Mucosa of gallbladder (tissue), 1 donor: ENCODE measurements at places on chromosomes 4 and X.
A peak's percentile ranks its signal among the peaks of the same experiment; 100 is the strongest.

DNA sequence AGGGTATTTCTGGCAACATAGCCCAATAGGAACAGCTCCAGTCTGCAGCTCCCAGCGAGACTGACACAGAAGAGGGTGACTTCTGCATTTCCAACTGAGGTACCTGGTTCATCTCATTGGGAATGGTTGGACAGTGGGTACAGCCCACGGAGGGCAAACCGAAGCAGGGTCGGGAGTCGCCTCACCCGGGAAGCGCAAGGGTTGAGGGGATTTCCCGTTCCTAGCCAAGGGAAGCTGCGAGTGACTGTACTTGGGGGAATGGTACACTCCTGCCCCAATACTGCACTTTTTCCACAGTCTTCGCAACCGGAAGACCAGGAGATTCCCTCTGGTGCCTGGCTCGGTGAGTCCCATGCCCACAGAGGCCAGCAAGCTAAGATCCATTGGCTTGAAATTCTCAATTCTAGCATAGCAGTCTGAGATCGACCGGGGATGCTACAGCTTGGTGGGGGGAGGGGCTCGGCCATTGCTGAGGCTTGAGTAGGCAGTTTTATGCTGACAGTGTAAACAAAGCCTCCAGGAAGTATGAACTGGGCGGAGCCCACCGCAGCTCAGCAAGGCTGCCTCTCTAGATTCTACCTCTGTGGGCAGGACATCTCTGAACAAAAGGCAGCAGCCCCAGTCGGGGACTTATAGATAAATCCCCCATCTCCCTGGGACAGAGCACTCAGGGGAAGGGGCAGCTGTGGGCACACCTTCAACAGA, 14.0 kb upstream of the ADAD1 start:
- DNase-seq = no peak

DNA sequence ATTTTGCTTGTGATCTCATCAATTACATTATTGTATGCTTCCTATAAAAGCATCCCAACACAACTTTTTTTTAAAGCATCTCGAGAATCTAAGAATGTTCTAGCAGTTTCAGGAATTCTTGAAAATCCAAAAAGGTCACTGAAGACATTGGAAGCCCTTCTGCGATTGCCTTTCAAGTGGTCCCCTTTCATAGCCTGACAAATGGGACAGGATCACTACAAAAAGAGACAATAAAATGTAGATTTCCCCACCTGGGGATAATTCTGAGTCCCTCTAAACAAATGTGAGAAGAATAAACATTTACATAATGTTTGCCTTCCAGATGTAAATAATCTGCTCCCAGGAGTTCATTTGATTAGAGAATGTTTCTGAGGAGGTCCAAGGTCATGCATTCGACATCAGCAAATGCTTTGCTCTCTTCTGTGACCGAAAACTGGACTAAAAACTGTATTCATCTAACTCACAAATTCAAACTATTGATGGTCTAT, 116.0 kb downstream of the COL25A1 start:
- no peak for DNase-seq

GRCh38 chr4:152340818-152341217, 195.1 kb downstream of the FBXW7 start:
- DNase-seq = no peak

DNA sequence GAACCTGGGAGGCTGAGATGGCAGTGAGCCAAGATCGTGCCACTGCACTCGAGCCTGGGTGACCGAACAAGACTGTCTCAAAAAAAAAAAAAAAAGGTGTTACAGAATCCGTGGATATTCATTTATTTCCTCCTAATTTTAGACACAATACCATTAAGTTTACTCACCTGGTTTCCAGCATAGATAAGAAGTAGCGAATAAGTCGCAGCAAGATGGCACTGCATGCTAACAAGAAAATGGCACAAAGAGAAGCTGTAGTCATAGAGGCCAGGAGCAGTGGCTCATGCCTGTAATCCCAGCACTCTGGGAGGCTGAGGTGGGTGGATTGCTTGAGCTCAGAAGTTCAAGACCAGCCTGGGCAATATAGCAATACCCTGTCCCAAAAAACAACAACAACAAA, 17.0 kb upstream of the MOB1B start:
- no peak for DNase-seq

- DNase-seq = no peak
Observed at GRCh38 chr4:127229855-127230608, 402.7 kb upstream of the INTU start.

DNA sequence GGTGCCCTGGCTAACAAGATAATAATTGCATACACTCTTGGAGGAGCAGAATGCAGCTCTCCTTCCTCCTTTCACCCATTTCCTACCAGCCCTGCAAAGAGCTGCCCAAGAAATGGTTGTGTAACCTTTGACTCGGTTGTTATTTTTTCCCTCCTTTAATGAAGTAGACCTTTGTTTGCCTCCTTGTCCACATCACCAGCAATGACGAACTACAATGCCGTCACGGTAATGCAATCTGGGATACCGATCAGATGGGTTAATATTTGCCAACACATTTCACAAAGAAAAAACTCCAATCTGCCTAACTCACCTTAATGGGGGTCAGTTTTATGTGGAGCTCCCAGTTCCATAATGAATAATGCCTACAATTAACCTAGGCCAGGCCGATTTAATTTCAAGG, 32.0 kb downstream of the GPRIN3 start:
- peak; percentile 65 for DNase-seq

- DNase-seq = peak; percentile 61
Observed at GRCh38 chr4:1748465-1748995, 27.2 kb downstream of the TACC3 start.
